Fibroblast of villous mesenchyme (primary cell): ENCODE measurements at places on chromosomes 5 and 9.

DNA sequence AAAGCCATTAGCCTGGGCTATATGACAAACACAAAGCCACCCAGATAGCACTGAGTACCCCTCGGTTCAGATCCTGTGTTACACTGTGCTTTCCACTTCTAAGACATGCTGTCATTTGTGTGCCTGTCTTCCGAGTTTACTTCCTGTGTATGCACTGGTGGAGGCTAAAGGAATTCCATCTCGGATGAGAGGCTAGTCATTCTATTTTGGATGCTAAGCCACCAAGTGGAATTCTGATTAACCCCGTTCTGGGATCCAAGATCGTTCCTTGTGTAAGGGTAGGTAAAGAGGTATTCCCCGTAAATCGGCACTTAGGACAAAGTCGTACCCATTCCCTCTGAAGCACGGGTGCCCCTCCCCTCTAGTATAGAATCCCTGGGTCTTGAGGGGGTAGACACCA, 8.7 kb downstream of the PROP1 start:
- no peak for DNase-seq

DNA sequence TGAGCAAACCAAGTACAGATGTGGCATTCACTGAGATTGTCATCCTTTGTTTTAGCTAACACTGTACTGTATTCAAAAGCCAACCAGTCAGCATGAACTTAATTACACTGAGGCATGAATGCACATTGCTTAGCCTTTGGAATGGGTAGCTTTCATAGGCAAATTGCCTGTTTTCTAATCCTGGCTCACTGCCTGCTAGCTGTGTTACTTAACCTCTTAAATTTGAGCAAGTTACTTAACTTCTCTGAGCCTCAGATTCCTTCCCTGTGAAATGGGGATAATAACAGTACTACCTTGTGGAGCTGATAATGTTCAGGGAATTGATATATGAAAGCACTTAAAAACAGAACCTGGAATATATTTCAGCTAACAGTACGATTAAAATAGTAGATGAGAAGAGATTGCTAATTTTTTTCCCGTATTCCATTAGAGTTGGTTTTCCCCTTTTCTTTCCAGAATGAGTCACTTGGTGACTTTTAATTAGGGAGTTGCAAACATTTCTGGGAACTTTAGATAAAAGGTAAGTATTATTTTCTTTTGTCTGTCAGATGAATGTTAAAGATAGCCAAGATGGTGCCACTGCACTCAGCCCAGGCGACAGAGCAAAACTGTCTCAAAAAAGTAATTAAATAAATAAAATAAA, 43.9 kb downstream of the ARRDC3 start:
- peak; percentile 32 for DNase-seq

DNA sequence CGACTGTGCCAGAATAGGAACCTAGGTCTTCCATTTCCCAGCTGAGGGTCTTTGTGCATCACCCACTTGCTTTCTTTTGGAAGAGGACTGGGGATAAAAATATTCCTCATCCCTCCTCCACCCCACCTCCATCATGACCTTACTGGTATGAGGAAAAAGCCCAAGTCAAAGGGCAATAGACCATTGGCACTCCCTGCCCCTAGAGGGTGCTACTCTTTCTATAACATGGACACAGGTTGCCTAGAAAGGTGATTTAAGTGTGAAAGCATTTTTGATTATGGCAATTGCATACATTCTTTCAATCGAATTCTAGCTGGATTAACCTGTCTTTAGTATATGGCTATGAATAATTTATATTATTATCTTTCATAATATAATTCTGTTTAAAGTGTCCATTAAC, 22.8 kb upstream of the ZNF618 start:
- DNase-seq: peak; percentile 20

GRCh38 chr5:135447298-135447929, at the start of gene DCANP1:
Gene DCANP1, minus strand, starts transcription at chr5:135447348. Its CDS starts 240 bp downstream, at chr5:135447108.
- DNase-seq: no peak

GRCh38 chr9:136762915-136763648, 1.2 kb downstream of the LCN15 start:
- no peak for DNase-seq

DNA sequence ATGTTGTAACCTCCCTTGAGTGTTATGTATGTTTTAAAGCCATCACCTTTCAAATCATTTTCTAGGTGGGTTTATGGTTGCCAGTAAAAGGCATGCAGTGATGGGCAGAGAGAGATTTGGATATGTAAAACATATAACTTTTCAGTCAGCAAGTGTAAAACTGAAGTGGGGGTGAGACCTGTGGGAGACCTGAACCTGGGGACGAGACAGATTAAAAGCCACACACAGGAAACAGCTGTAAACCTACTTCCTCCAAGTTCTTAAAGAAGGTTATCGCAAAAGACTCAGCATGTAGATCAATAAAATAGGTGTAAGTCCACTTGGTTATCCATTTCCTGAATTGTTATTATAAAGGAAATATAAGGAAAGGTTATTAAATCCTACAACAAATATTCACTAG, 76.6 kb downstream of the YIPF5 start:
- no peak for DNase-seq

- no peak for DNase-seq
Observed at GRCh38 chr5:171295299-171295698, 13.7 kb upstream of the TLX3 start.

DNA sequence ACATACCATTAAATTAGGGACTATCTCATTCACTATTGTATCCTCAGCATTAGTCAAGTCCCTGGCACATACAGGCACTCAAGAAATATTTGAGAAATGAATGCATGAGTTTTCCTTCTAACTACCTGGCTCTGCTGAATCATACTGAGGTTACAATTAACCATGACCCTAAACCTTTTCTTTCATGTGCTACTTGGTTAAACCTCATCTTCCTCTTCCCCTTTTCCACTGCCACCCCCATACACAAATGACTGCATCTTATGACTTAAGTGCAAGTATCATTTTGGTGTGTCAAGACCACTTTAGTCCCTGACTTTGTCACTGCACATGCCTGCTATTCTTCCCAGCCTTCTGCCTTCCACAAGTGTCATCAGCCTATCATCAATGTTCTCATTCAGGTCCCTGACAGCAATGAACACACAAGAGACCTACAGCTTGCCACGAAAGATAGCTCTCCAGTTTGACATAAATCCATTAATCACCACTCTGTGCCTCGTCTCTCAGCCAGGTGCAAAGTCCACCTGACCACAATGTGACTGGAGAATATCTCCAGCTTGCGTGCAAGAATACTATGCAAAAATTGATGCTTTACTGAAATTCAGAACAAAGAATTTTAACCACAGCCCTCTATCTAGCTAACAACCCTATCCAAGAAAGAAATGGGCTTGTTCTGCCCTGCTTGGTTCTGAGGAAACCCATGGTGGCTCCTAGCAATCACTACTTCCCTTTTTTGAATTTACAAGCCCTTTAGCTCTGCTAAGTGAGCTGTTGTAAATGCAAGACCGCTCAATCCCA, 74.5 kb downstream of the MAPKAP1 start:
- no peak for DNase-seq

- DNase-seq: peak; percentile 83
Observed at GRCh38 chr5:95712347-95712958, 18.7 kb upstream of the RHOBTB3 start.

DNA sequence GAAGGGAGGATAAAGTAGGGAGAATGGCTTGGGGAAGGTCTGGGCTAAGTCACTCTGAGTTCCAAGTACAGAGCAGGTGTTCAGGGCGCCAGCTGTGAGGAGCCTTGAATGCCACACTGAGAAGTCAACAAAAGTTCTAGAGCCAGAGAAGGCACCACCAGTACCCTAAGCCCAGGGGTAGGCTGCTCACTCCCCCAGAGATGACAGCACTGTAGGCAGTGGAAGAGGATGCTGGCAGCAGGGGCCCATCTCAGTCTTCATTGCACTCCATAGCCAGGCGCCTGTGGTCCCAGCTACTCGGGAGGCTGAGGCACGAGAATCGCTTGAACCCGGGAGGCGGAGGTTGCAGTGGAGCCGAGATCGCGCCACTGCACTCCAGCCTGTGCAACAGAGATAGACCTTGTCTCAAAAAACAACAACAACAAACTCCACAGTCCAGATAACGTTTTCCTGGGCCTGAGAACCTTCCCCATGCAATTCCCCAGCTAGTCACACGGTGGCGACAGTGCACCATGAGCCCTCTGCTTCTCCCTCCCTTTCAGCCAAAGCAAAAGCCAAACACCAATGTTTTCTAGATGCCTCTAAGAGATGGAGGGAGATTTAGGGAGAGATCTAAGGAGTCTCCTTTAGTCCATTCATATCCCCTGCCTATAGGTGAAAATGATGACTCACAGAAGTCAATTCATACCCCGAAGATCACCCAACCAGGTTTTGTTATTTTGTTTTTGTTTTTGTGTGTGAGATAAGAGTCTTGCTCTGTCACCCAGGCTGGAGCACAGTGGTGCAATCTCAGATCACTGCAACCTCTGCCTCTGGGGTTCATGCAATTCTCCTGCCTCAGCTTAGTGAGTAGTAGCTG, 19.8 kb upstream of the NSD1 start:
- DNase-seq: peak; percentile 81

DNA sequence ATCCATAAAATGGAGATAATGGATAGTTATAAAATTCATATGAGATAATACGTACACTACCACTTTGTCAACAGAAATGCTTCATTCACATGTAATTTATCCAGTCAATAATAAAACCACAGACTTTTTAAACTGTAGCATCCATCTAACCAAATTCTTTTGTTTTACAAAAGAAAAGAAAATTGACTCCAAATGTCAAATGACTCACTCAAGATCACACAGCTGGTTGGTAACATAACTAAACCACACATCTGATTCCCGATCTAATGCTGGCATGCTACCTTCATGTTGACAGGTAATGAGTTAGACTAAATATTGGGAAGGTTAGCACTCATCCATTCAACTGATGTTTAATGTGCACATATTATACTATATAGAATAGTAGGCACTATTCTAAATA, 4.9 kb downstream of the FRMD3 start:
- no peak for DNase-seq

- DNase-seq: peak; percentile 91
Observed at GRCh38 chr9:37466037-37466709, 923 bp upstream of the ZBTB5 start.

DNA sequence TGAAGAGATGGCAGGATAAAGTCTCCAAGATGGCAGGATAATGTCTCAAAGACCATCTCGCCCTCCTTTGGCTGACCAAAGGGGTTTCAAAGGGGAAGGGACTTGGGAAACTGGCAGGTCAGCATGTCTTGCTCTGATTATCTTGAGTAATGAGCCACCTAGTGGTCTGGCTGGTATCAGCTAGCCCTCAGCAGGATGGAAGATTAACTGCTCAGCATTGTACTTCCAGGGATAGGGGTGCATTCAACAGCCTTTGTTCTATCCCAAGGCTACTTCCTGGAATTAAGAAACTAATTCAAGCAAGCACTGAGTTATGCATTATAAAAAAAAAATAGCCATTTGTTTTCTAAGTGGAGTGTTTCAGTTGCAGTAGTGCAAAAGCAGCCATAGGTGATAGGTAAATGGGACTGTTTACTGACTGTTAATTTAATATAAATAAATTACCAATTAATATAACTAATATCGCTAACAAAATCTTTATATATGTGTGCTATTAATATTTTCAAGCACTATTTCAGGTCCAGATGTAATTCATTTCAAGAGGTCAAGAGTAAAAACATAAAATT, 555.5 kb downstream of the CDH9 start:
- peak; percentile 1 for DNase-seq

GRCh38 chr5:178486239-178486641, 104.0 kb downstream of the COL23A1 start:
- no peak for DNase-seq

DNA sequence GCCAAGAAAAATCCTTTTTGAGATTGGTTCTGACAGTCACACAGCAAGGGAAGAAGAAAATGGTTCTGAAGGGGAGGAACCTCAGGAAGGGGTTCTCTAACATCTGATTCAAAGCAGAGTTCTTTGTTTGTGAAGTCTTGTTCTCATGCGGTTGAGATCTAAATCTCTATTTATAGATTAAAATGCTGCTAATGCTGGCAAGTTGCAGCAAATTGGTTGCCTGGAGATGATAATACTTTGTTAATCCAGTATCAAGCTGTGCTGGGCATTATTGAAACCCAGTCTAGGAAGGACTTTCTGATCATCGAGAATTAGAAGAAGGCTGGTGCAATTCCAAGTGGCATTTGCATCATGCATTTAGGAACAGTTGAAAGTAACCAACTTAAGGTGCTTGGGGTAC, 34.0 kb upstream of the SLC28A3 start:
- DNase-seq: no peak

- DNase-seq: no peak
Observed at GRCh38 chr5:158069838-158070237, 210.9 kb upstream of the CLINT1 start.

GRCh38 chr5:57550132-57550531, 67.5 kb upstream of the ACTBL2 start:
- no peak for DNase-seq

GRCh38 chr9:78493166-78493742, 196.3 kb downstream of the PSAT1 start:
- DNase-seq: no peak

DNA sequence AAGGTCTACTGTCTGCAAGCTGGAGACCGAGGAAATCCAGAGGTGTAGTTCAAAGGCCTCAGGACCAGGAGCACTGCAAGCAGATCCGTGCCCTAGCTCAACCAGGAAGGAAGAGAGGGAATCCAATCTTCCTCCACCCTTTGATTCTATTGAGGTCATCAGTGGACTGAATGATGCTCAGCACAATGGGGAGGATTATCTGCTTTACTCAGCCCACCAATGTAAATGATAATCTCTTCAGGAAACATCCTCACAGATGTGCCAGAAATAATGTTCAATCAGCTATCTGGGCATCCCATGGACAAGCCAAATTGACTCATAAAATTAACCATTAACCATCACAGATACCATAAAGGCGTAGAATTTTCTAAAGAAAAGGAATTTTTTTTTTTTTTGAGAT, 92.0 kb downstream of the BASP1 start:
- no peak for DNase-seq

GRCh38 chr5:1509346-1510085, 14.2 kb downstream of the LPCAT1 start:
- DNase-seq: no peak

DNA sequence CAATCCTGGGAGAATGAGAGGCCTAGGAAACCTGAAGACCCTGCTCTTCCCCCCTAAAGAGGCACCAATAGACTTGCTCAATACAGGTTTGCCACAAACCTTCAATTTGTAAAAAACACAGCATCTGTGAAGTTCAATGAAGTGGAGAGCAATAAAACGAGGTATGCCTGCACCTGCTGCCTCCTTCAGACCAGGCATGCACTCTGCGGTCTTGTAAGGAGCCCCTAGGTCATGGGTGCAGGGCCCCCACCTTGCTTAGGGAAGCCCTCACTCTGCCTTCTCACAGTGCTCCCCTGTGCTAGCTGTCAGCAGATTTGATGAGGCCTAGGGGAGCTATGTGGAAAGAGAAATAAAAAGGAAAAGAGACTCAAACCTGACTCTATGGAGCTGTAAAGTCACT, 72.1 kb upstream of the GALNT10 start:
- no peak for DNase-seq

DNA sequence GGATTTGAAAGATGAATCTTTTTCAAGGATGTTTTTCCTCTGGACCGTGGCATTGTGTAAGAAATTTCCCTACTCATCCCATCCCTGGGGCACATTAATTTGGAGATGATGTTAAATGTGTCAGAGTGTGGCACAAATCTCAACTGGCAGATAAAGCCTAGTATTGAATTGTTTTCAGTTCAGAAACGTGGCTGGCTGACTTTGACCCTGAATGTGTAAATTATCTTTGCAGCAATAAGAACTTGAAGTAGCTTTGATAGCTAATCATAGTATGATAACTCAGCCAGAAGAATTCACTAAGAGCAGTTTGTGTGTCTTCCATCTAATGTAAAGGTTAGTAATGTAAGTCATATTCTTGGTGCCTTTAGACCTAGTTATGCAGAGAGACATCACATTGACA, 238.4 kb upstream of the DMRT1 start:
- DNase-seq: no peak
